Mononuclear cell (primary cell): ENCODE measurements at places on chromosomes 12 and 14. TPM values are rescaled to one million over a fixed set of nuclear protein-coding genes. Genes with fewer than 3 reads are reported as not detected.

Gene COX6A1
- total RNA-seq = 138 TPM

Gene GALNT8
- total RNA-seq = 0.42 TPM

Gene APEX1
- total RNA-seq = 42.5 TPM

Gene GLI1
- 0.10 TPM for total RNA-seq

Gene PAWR
- total RNA-seq = 8.7 TPM

Gene C3AR1
- total RNA-seq = 10.3 TPM

Gene SYT1
- total RNA-seq = 2.5 TPM

Gene PLXNC1
- total RNA-seq = 40.4 TPM

Gene CDK4
- total RNA-seq = 9.2 TPM

Gene LRIG3
- not detected for total RNA-seq

Gene SERPINA9
- total RNA-seq = not detected

Gene KRT82
- total RNA-seq = not detected

Gene KLRC3
- total RNA-seq = 7.1 TPM

Gene FIGNL2
- total RNA-seq = 0.31 TPM

Gene TDG
- total RNA-seq = 44.9 TPM

Gene MMP17
- total RNA-seq = 5.0 TPM

Gene RIPK3
- total RNA-seq = 9.9 TPM

Gene HCAR1
- total RNA-seq = not detected

Gene SRRM4
- not detected for total RNA-seq

Gene TAOK3
- total RNA-seq = 58.6 TPM

Gene TMPRSS12
- not detected for total RNA-seq

Gene SAMD15
- total RNA-seq = 0.21 TPM

Gene PTPN6
- 99.9 TPM for total RNA-seq

Gene KRT2
- total RNA-seq = 0.94 TPM

Gene CCDC197
- total RNA-seq = not detected

Gene GDF3
- total RNA-seq = not detected

Gene RNFT2
- 3.4 TPM for total RNA-seq

Gene ITGB7
- 49.8 TPM for total RNA-seq

Gene MYRFL
- total RNA-seq = 0.10 TPM

Gene FAM186B
- total RNA-seq = 0.84 TPM

Gene PLA2G1B
- 0.31 TPM for total RNA-seq

Gene INSM2
- total RNA-seq = not detected

Gene SLC7A8
- total RNA-seq = 0.21 TPM

Gene IL23A
- total RNA-seq = 23.5 TPM

Gene CHURC1
- 110 TPM for total RNA-seq

Gene CISTR
- not detected for total RNA-seq

Gene TAS2R42
- not detected for total RNA-seq

Gene TTC9
- 6.6 TPM for total RNA-seq

Gene CELA1
- total RNA-seq = not detected

Gene TTLL5
- total RNA-seq = 10.6 TPM

Gene CRIP1
- total RNA-seq = 88.2 TPM

Gene OR6C68
- 0.42 TPM for total RNA-seq

Gene SERPINA5
- total RNA-seq = not detected

Gene RPS6KL1
- 3.4 TPM for total RNA-seq

Gene NRXN3
- total RNA-seq = under 0.01 TPM

Gene RNASE1
- not detected for total RNA-seq

Gene MYH6
- not detected for total RNA-seq

Gene PPP4R4
- total RNA-seq = 0.84 TPM

Gene UNC79
- total RNA-seq = not detected

Gene SLC16A7
- 28.5 TPM for total RNA-seq
